ENCODE measurements at places on chromosomes 1 and 21.

DNA sequence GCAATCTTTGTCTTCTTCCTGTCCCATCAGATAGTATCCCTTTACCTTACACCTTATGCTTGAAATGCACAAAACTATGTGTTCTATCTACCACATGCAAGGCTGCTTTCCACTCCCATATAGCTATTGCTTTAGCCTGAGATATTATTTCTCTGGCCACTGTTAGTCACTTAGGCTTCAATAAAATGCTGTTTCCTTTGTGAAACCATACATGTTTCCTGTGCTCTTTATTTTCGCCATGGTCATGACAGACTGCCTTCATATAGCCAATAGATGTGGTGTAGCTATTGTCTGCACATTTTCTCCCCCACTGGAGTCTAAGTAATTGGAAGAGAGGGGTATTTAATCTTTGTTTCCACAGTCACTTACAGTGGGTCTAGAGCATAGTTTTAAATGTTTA lies 108.4 kb downstream of the GREM2 start:
- no peak for DNase-seq

DNA sequence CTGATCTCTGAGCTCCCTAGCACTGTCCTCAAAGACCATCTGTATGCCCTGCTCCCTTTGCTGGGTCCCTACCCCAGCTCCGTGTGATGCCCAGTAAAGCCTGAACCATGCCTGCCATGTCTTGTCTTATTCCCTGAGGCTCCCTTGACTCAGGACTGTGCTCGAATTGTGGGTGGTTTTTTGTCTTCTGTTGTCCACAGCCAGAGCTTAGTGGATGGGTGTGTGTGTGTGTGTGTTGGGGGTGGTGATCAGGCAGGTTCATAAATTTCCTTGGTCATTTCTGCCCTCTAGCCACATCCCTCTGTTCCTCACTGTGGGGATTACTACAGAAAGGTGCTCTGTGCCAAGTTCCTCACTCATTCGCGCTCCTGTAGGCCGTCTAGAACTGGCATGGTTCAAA lies 5.7 kb downstream of the GSTM5 start:
- no peak for DNase-seq

GRCh38 chr1:7253118-7253480 lies 467.8 kb downstream of the CAMTA1 start:
- DNase-seq = no peak

DNA sequence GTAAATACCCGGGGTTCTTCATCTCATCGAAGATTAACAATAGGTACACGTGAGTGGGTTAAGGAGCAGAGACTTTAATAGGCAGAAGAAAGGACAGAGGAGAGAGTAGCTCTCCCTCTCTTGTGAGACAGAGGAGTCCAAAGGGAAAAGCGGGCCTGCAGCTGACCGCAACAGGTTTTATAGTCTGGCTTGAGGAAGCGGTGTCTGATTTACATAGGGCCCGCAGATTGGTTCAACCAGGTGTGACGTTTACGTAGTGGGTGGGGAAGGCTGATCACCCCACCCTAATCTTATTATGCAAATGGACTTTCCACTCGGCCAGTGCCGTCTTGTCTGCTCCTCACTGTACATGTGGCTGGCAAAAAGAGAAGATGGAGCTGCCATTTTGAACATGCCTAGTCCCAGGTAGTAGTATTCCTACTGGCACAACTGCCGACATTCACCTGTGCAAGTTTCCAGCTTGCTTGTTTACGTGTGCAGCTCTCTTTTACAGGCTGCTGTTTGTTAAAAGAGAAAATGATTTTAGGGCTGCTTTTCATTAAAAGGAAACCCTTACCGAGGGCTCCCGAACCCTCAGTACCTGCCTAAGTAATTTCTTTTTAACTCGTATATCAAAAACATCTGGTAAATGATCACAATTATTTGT lies 10.6 kb downstream of the CDC14A start:
- no peak for DNase-seq

DNA sequence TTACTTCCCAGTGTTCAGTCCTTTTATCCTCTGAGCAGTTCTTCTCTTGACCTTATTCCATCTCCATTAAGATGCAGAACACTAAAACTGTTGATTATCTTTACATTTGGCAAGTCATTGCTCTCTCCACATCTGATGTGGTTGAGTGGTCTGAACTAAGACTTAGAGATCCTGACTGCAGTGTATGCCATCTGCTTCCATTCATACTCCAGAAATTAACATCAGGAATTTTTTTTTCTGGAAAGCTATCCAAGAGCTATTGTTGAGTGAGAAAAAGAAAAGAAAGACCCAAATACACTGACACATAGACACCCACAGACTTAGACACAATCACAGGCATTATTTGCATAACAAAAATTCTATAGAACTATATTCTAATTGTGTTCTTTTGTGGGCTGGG lies 3.7 kb upstream of the TRIM62 start:
- DNase-seq = no peak

GRCh38 chr1:204108312-204109141 lies 35.6 kb downstream of the SOX13 start:
- DNase-seq = no peak

GRCh38 chr1:117641536-117641935 lies 35.7 kb downstream of the TENT5C start:
- DNase-seq = no peak

DNA sequence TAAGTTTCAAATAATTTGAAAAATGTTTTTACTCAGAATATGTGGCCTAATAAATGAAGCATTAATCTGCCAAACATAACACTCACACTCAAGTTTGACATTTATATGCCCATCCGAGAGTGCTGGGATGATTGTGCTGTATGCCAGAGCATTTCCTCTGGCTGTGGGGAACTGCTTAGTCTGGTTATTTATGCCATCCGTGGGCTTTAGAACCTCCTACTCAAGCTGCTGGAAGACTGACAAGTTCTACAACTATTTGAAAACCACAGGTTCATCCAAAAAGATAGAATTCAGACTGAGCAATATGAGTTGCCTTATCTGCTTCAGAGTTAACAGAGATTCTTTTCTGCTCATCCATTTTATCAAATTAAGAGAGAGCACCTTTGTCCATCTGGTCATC lies 25.9 kb downstream of the PCNX2 start:
- DNase-seq = no peak

- no peak for DNase-seq
Observed at GRCh38 chr1:214451596-214451995, 99.8 kb downstream of the PTPN14 start.

DNA sequence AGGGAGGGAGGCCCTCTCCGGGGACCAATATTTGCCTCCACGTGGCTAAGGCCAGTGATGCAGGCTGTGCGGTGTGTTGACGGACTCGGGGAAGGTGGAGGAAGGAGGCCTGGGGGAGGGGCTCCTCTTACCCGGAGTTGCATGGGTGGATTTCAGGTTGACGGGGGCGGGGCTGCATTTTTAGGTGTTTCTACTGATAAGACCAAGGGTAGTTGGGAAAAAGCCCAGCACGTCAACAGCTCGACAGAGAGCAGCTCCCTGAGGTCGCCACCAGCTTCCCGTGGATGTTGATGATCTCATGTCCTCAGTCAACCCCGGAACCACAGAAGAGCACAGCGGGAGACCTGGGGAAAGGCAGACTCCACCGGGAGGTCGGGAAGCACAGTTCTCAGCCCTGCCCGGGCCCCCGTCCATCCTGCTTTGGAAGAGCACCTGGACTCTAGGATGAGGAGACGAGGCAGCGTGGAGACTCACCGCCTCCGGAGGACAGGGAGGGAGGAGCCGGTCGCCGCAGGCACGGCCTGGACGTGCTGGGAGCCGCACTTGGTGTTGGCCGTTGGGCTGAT lies 32.9 kb upstream of the COL6A1 start:
- no peak for DNase-seq

All from activated CD4-positive, CD25-positive, alpha-beta regulatory T cell treated with anti-CD3 and anti-CD28 coated beads, Interleukin-2, amount 50 U/mL, for 72 hours (primary cell).